ENCODE measurements at places on chromosomes 2 and 18.

GRCh38 chr2:88680266-88680902 lies 11.1 kb upstream of the RPIA start:
- no peak for DNase-seq

- no peak for DNase-seq
Measured at GRCh38 chr2:184769686-184770085, 171.4 kb downstream of the ZNF804A start.

GRCh38 chr2:99836690-99837605 lies 305.4 kb downstream of the AFF3 start:
- DNase-seq = no peak

DNA sequence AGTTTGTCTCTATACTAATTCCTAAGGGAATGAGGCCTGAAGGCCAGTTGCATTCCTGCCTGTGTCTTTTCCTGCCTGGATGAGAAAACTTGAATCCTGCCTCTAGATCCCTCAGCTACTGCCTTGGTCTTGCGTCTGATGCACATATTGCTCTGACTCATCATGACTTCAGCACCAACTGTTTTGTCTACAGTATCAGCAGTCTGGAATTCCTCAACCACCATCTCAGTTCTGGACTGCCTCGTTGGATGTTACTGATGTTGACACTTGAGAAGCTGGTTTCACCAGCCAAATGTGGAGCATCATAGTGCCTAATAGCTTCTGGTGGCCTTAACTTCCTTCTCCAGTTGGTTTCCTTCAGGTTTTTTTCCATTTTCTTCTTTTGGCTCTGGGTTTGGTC lies 211.0 kb downstream of the CTNNA2 start:
- no peak for DNase-seq

- no peak for DNase-seq
Measured at GRCh38 chr2:234770031-234770506, 181.7 kb upstream of the SH3BP4 start.

Data from stimulated activated CD4-positive, alpha-beta T cell treated with anti-CD3 and anti-CD28 coated beads, Interleukin-15, amount 100 ng/mL, for 48 hours (primary cell).